ENCODE measurements at places on chromosomes 12 and 14.

GRCh38 chr12:5716201-5716600 lies 228.9 kb downstream of the ANO2 start:
- H3K4me1 ChIP-seq, result no peaks in the 10 kb centered on the region
- no peak for DNase-seq
- H3K27me3 ChIP-seq, result peaks cover 10% of the 10 kb centered on the region
- H3K36me3 ChIP-seq, result no peaks in the 10 kb centered on the region
- H3K4me3 ChIP-seq, result no peak overlapping the region

DNA sequence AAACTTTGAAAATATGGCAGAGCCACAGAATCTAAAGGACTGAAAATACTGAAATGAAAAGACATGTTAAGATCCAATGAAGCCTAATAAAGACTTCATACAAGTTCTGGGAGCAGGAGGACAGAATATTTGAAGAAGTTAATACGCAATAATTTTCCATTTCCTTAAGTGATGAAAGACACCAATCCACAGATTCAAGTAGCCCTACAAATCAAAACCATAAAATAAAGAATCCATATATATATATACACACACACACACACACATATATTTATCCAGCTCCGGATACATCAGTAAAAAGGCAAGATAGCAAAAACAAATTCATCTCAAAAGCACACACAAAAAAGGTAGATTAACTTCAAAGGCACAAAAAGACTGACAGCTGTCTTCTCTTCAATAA lies 5.7 kb downstream of the NAP1L1 start:
- H3K36me3 ChIP-seq, result peaks cover 16% of the 10 kb centered on the region
- DNase-seq, result no peak
- peaks cover 55% of the 10 kb centered on the region for H3K4me1 ChIP-seq
- no peaks in the 10 kb centered on the region for H3K27me3 ChIP-seq
- no peak overlapping the region for H3K27ac ChIP-seq

GRCh38 chr14:21557084-21557901 lies 22.6 kb downstream of the OR10G3 start:
- peaks cover 2% of the 10 kb centered on the region for H3K4me1 ChIP-seq
- peak; percentile 71 for DNase-seq
- peak overlapping the region; percentile 1 for H3K4me3 ChIP-seq
- H3K27me3 ChIP-seq, result no peaks in the 10 kb centered on the region

DNA sequence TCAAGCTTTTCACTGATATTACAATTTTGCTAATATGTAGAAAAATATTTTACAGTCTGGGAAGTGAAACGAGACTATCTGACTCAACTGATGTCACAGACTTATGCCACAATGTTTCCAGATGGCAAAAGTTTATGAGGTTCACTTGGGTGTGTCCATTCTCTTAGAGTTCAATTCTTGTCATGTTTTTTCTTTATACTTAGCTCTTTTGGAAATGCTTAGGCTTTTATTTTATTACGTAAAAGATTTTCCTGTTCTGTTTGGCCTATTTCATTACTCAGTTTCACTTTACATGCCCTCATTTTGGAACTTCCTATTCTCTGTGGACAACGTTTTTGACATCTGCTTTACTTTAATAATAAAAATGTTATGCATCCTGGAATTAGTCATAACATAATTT lies 2.1 kb upstream of the PDZRN4 start:
- no peak overlapping the region for H3K27ac ChIP-seq
- H3K36me3 ChIP-seq, result no peaks in the 10 kb centered on the region
- H3K27me3 ChIP-seq, result peaks cover 17% of the 10 kb centered on the region
- peaks cover 11% of the 10 kb centered on the region for H3K4me1 ChIP-seq
- no peak overlapping the region for H3K4me3 ChIP-seq
- DNase-seq, result no peak

DNA sequence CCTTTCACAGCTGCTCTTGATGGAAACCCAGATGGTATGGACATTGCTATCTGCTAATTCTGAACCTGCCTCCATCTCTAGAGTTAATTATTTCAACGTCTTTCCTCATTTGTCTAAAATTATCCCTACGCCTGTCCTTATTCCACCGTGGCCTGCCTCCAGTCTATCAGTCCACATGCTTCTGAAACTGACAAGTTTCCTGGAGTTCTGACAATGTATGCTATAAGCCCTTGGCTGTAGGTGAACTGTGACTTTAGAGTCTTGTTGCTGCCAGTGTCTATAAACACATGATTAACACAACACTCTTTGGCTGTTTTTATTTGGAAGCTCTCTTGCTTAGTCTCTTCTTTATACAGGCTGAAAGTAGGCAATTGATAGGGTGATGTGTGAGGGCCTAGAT lies 1052.9 kb downstream of the TMTC2 start:
- no peak for DNase-seq
- no peaks in the 10 kb centered on the region for H3K27me3 ChIP-seq
- no peaks in the 10 kb centered on the region for H3K36me3 ChIP-seq
